ENCODE measurements at places on chromosomes 2 and 18. TPM values are rescaled to one million over a fixed set of nuclear protein-coding genes. Genes with fewer than 3 reads are reported as not detected.

ELOA2 gene
- not detected for polyA plus RNA-seq

PSME4 gene
- polyA plus RNA-seq, result 38.5 TPM

IL36G gene
- 0.45 TPM for polyA plus RNA-seq

UGT1A8 gene
- polyA plus RNA-seq, result not detected

CENPA gene
- polyA plus RNA-seq, result 29.0 TPM

UGT1A10 gene
- polyA plus RNA-seq, result not detected

SCN9A gene
- 11.7 TPM for polyA plus RNA-seq

C2orf66 gene
- polyA plus RNA-seq, result 0.28 TPM

COL4A3 gene
- 10.0 TPM for polyA plus RNA-seq
